NCI-H1048 (cell line): ENCODE measurements at places on chromosomes 5 and 9.

DNA sequence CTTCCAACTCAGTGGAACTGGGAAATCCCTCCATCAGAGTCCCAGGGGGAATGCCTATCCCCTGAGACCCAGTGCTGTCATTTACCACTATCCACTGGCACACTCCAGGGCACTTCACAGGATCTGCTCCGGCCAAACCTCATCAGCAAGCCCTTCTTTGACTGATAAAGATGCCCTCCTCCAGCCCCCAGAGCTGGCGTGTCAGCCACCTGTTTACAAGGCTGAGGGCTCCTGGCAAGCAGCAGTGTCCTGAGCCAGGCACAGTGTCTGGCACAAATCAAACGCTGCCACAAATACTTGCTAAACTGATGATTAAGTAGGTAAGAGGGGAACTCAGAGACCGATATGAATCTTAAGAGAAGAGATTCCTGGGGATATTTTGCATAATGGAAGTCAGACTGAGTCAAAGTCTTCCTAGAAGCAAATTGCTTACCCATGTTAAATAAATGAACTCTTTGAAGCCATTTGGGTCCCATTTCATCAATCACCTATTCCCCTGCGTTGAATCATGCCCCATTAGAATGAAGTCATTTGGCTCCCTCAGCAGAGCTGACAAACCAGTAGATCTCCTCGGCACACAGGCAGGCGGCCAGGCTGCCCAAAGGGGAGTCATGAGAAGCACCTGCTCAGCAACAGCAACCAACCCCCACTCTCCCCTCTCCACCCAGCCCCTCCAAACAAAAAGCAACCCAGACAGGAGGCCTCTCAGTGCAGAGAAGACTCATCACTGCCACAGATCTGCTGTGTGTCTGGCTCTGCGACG, 97.4 kb downstream of the CDK5RAP2 start:
- DNase-seq: no peak

- DNase-seq: no peak
Measured at GRCh38 chr9:111096051-111096450, 57.8 kb upstream of the LPAR1 start.

- DNase-seq: no peak
Measured at GRCh38 chr5:117041926-117042595, 467.4 kb upstream of the SEMA6A start.

DNA sequence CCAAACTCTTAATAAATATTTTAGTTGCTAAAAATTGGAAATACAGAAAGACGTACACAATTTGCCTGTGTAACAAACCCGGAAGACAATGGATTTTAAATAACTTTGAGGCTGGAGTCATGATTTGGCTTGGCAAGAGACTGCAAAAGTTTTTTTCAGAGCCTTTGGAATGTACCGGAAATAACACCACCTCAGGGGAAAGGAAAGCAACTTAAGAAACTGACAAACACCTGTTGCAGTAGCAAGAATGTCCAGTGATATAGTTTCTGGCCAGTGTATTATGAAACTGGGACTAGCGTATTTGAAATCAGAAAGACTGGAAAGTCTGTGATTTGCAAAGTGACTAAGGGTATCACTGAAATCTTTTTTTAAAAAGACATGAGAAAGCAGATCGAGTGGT, 842 bp downstream of the MUSK start:
- no peak for DNase-seq

GRCh38 chr9:102428305-102428704, 566.8 kb upstream of the CYLC2 start:
- no peak for DNase-seq

DNA sequence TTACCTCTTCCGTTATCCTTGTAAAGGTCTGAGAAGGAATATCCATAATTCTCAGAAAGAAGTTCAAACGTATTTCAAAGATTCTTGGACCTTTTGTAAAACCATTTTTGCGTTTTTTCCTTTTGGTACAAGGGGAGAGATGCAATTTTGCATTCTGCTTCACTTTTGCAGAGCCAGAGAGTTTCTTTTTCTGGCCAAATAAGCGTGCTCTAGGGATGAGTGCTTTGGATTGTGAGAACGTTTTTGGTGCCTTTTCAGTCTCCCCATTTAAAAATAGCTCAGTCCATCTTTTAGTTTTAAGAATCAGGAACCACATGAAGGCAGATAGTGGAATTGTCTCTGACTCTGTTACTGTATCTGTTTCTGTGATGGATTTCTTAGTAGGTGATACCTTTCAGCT, 1.5 kb downstream of the ARHGAP26 start:
- DNase-seq: no peak

DNA sequence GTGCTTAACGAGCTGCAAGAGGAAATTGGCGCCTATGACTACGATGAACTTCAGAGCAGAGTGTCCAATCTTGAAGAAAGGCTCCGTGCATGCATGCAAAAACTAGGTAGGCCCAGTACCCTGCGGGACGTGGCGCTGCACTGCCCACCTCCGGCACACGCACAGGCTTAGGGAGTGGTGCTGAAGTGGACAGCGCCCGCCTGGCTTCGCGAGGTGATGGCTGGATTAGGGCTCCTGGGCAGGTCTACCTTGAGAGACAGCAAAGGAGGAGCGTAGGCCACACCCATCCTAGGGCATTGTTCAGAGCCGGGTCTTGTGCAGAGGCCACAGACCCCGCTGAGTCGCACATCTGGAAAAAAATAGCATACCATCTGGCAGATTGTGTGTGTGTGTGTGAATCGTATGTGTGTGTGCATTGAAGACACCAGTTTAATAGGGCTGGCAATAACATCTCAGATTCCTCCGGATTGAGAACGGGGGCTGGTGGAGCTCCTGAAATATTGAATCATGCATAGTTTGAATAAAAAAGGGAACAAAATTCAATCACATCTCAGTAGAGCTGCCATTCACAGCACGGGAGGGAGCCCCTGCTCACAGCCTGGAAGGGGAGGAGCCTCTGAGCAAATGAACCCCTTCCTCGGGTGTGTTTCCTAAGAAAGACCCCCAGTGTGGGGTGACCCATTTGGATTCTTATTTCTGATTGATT, 11.1 kb downstream of the OLFM1 start:
- no peak for DNase-seq

GRCh38 chr9:96242811-96243210, 59.2 kb downstream of the HSD17B3 start:
- DNase-seq: no peak

GRCh38 chr5:60453186-60453976, 246.6 kb downstream of the DEPDC1B start:
- DNase-seq: no peak

- no peak for DNase-seq
Measured at GRCh38 chr5:144307736-144308135, 137.1 kb downstream of the KCTD16 start.

DNA sequence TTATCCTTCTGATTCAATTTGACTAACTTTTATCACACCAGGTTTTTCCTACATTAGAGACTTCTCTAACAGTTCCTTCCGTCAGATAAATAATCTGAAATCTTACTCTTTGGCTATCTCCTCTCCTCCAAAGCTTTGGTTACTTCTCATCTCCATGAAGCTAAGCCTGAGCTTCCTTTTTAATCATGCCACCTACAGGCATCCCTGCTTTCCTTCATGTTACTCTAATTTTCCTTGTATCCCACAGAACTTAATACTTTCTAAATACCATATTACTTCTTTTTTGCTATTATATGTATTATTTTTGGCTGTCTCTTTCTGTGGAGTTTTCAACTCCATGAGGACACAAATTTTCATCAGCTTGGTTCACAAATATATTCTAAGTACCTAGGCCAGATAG, 49.7 kb downstream of the C9 start:
- no peak for DNase-seq

DNA sequence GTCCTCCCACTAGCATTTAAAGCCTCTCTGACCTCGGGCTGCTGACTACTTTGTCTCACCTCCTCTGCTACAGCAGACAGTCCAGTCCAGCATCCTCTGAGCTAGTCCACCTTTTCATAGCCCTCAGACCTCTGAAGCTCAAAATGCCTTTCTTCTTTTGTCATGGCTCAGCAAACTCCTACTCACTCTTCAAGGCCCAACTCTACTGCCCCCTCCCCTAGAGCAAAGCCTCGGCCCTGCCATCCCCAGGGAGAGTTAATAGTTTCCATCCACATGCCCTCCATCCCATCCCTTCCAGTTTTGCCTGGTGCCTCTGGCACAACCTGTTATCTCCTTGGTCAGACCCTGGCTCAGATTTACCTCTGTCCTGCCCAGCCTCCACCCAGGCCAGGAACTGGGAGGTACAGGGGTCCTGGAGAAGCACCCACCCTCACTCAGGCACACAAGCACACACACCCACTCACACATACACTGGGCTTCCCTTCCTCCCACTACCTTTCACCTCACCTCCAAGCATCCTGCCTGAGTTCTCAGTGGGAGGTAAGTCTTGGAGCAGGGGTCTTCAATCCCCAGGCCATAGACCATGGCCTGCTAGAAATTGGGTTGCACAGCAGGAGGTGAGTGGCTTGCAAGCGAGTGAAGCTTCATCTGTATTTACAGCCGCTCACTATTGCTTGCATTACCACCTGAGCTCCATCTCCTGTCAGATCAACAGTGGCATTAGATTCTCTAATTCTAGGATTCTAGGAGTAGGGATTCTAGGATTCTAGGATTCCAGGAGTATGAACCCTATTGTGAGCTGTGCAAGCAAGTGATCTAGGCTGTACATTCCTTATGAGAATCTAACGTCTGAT, 18.1 kb downstream of the PDLIM4 start:
- no peak for DNase-seq

GRCh38 chr9:25678147-25678666, at the start of gene TUSC1:
Gene TUSC1, minus strand, starts transcription at chr9:25678444. Its CDS starts 132 bp downstream, at chr9:25678312.
- DNase-seq: peak; percentile 31
